Right kidney (tissue), 9 donors: ENCODE measurements at places on chromosomes 13 and 19.

DNA sequence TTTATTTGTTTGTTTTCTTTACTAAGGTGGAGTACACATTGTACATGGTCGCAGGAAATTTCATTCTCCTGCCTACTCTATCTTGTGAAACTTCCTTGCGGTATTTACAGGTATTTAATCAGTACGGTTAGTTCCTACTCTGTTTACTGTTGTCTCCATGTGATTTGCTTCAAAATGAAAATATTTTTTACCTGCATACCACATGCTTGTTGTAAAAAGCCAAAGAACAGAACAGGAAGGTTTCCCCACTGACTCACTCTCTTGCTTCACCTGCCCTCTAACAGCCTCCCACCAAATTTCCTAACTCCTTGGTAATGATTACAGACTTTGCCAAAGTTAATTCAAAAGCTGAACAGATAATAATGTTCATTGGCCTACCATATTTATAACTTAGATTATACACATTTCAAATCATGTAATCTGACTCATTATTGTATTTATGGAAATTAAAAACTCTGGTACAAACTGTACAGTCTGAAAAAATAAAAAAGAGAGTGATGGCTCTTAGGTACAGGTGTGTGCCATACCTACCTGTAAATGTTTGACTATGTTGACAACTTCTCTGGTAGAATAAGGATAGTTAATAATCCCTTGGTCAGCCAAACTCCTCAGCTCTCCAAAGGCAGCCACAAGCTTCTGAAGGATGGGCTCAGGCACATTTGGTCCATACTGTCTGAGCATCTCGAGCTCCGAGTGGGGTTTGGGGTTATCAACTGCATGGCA lies 239.9 kb downstream of the VWA8 start:
- no peak for DNase-seq

DNA sequence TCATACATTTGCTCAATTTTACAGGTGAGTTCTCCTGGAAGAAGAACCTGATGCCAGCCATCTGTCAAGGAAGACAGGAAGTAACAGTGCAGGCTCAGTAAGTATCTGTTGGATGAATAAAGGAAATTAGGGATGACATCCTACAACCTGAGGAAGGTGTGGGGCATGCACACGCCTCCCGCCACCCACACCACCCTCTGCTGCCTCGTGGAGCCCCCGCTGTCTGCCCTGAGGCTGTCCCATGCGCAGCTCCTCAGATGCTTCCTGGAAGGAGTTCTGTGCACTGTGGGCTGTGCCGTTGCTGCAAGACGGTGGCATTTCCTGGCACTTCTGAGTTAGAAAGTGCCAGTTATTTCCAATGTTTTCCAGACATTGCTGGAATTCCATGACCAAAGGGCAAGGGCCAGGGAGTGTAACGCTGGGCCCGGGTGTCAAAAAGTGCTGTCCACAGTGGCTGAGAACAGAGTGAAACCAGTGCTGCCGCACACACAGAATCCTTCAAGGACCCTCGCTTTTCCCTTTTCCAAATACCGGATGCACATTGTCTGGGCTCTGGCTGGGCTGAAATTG lies 4.2 kb upstream of the TEX29 start:
- no peak for DNase-seq

GRCh38 chr19:49592486-49593232 lies 1.7 kb downstream of the PRR12 start:
- DNase-seq = no peak

DNA sequence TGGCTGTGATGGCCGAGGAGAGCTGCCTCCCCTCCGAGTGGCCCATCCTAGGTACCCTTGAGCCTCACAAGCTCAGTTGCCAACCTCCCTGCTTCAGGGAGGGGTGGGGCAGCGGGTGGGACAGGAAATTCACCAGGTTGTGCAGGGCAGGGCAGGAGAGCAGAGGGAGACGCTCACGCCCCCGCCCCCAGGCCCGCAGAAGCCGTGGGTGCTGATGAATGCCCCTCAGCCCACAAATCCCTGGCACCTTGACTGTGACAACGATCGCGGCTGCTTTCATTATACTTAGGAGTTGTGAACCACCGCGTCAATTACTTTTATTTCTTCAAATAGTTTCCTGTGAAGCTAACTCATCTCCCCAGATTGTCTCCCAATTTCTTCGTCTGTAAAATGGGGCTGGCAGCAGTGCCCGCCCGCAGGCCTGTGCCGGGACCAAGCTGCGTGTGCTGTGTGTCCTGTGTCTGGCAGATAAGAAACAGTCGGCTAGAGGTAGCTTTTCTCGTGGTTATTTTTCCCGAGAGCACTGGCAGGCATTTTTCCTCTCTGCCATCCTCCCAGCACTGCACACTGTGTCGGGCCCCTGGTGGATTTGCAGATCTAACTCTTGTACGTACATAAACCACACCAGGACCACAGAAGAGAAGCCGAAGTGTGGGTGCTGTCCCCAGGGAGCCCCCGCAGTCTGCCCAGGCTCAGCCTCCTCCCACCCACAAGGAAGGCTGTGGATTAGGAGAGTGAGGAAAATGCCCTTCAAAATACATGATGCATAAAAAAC lies 7.9 kb upstream of the RASA3 start:
- no peak for DNase-seq

GRCh38 chr19:17125728-17126677 lies 50.4 kb downstream of the MYO9B start:
- DNase-seq = no peak

GRCh38 chr13:109401891-109402290 lies 384.5 kb downstream of the IRS2 start:
- DNase-seq = no peak

GRCh38 chr13:100097821-100098220 lies 8.9 kb downstream of the PCCA start:
- no peak for DNase-seq

- DNase-seq = no peak
Observed at GRCh38 chr13:93318534-93319254, 92.1 kb downstream of the GPC6 start.

DNA sequence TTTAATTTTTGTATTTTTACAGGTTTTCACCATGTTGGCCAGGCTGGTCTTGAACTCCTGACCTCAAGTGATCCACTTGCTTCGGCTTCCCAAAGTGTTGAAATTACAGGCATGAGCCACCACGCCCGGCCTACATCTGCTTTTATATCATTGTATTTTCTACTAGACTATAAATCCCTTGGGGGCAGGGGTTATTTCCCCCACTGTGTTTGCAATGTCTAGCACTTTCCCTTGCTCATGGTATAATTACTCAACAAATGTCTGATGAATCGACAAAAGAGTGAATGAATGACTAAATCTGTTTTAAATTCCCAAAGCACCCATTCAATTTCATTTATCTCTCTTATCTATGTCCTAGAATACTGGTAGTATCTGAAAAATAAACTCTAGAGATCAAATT lies 244.5 kb upstream of the CSNK1A1L start:
- no peak for DNase-seq

DNA sequence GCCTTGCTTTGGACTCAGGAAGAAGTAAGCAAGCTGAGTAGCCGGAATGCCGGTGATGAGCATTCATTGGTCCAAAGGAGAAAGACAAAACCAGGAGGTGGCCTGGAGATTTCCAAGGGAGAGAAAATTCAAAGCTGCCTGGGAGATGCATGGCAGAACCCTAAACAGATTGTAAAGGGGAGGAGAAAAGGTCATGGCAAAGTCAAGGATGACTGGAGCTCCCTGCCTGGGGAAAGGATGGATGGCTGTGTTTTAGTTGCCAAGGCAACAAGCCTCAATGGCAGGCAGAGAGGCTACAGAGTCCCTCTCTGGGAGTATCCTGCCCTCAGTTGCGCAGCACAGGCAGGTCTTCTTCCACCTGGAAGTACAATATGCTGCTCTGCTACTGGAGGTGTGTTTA lies 134.0 kb downstream of the ENOX1 start:
- DNase-seq = peak; percentile 5

DNA sequence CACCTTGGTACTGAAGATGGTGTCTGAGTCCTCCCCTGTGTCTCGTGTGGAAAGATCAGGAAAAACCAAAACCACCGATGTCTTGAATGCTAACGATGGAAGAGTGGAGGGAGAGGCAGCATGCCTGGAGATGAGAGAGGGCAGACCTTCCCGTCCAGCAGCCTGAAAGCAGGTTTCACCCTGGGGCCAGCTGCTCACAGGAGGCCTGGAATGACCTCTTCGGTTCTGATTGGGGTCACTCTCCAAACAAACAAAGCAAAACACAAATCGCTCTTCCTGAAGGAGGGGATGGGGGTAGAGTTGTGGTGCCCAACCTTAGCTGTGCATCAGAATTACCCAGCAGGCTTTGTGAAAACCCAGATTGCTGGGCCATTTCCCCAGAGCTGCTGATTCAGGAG lies 142.3 kb upstream of the SOX1 start:
- no peak for DNase-seq

GRCh38 chr13:43058318-43058674 lies 34.9 kb downstream of the DNAJC15 start:
- DNase-seq = no peak

GRCh38 chr19:17460372-17461230 lies at the start of gene NXNL1:
Gene NXNL1, minus strand, starts transcription at chr19:17460926. Its CDS starts 57 bp downstream, at chr19:17460869.
- DNase-seq = no peak

DNA sequence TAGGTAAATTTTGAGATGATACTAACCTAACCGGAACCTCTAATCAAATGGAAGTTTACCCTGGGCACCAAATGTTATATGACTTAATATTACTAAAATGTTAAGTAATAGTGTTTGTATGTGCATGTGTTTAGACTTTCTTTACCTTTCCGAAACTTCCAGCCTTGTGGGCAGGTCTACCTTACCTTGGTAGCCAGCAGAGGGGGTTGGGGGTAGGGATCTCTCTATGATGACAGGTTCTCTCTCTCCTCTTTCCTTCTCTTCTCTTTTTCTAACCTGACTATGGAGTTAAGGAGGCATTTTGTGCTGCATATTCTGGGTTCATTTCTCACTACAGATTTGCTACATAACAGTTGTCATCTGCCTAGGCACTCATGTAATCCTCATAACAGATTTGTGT lies 6.8 kb upstream of the FRY start:
- DNase-seq = no peak

GRCh38 chr13:43785650-43786471 lies 911 bp downstream of the ENOX1 start:
- peak; percentile 90 for DNase-seq

DNA sequence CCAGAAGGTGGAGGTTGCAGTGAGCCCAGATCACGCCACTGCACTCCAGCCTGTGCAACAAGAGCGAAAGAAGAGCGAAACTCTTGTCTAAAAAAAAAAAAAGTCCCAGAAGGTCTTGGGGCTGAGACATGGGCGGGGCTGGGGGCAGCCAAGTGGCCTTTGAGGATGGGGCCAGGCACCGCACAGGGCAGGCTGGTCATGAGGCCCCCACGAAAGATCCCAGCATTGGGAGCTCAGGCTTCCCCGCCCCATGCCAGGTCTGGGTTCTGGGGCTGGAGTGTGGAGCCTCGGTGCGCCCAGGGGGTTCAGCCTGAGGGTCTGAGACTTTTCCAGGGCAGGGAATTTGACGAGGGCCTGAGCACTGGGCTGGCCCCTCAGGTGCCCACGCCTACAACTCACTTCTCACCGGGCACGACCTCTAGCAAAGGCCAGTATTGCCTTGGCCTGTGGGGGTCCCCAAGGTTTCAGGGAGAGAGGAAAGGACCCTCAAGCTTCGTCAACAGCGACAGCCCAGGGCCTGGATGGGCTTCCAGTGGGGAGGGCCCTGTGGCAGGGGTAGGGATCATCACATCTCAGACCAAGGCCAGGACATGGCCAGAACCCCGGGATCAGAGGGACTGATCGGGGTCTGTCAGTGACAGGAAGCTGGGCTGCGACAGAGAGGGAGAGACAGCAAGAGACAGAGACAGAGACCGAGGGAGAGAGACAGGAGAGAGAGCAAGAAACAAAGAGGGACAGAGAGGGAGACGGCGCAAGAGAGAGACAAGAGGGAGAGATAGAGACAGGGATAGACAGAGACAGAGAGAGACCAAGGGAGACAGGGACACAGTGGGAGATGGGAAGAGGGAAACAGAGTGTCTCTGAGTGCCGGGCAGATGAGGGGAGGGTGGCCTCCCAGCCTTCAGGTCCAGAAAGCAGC lies 7.5 kb upstream of the MEX3D start:
- no peak for DNase-seq

DNA sequence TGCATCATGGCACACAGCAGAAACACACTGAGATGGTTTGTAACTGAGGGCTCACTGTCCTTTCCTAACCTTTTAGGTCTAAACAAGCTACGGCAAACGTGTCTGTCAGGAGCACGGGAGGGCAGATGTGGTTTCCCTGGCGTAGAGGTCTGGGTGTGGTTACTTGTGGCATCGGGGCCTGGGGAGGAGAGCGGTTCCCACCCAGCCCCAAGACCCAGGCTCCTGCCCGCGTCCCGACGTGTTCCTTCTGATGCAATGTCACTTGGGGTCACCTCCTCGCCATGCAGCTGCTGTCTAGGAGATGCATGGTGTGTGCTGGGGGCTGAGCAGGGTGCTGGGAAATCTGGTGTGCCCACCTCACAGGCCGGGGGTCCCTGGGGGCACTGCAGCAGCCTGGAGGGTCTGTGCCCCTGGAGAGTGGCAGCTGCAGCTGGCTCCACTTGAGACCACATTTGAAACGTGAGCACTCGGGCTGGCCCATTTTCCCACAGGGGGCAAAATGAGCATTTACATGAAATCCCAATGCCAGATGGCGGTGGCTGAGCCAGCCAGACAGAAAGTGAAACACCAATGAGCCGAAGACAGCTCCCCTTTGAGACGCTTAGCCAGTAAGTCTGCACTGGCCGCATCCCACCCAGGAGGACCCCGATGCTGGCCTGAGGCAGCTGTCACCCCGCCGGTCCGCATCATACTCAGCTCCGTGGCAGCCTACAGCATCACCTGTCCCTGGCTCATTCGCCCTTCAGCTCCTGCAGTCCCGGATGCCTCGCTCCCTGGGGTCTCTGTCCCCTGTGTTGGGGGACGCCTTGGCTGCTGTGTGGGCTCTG lies 22.3 kb upstream of the MYDGF start:
- no peak for DNase-seq

- no peak for DNase-seq
Observed at GRCh38 chr13:44220948-44221347, 152.7 kb upstream of the SERP2 start.

GRCh38 chr19:48186541-48186991 lies 16.1 kb downstream of the ZSWIM9 start:
- no peak for DNase-seq

DNA sequence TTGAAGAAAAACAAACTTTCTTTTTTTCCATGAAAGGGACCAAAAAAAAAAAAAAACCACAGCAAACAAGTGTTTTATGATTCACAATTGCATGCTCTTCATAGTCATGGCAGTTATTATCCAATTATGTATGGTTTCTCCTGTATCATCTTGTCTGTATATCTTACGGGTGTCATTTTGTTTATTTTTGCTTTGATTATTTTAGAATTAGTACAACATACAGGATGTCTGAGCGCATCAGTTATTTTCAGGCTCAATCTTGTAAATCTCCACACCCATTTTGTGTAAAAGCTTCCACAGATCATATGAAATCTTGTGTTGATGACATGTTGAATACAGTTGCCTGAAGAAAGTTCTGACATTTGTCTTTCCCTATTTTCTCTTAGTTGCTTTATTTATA lies 280.3 kb downstream of the KLF5 start:
- DNase-seq = no peak

- no peak for DNase-seq
Observed at GRCh38 chr19:37160153-37160552, 12.3 kb downstream of the ZNF585A start.
